ENCODE measurements at places on chromosomes 6 and 20.
A peak's percentile ranks its signal among the peaks of the same experiment; 100 is the strongest.

DNA sequence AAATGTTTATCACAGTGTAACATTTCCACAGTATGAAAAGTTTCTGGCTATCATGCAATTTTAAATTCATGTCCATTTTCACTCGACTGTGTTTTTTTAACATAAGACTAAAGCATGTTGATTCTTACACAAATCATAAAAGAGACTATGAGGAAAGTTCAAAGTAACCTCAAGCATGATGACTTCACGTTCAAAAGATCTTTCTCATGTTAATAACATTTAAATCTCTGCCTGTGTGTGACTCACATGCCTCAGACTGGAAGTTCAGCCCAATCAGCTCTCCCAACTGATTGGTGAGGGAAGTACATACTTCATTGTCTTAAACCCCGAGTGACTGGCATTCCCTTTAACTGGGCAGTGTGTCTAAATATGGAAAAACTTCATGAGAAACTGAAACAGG, 37.4 kb downstream of the ATXN1 start:
- DNase-seq, result peak; percentile 99

DNA sequence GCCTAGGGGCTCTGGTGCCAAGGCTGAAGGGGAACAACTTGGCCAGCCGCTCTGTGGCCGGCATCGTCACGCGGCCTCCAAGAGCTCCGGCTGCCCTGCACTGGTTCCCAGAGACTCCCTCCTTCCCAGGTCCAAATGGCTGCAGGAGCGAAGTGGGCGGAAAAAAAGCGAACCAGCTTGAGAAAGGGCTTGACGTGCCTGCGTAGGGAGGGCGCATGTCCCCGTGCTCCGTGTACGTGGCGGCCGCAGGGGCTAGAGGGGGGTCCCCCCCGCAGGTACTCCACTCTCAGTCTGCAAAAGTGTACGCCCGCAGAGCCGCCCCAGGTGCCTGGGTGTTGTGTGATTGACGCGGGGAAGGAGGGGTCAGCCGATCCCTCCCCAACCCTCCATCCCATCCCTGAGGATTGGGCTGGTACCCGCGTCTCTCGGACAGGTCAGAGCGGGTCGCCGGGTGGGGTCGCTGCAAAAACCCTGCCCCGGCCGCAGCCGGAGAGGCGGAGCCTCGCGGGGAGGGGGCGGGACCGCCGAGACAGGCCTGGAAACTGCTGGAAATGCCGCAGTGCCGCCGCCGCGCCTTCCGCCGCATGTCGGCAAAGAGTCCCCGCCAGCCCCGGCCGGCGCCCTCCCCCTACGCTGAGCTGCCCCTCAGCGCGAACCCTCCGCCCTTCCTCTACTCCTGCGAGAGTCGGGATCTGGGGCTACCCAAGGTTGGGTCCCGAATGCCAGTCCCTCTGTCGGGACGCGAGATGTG, 814 bp upstream of the HSP90AB1 start:
- peak; percentile 83 for DNase-seq

DNA sequence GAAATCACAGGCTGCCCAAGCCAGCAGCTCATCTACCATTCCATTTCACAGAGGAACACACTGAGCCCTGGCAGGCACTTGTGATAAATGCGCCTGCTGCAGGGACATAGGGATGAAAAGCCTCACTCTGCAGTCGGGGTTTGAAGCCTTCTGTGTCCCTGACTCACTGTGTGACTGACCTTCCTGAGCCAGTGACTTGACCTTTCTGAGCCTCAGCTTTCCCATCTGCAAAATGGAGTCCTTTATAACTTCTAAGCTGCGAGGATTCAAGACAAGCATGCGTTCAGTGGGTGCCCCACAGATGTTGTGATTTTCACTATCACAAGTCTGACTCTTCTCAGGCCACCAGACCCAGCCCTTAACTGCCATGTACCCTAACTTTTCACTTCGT, 5.5 kb downstream of the TGM2 start:
- no peak for DNase-seq

- no peak for DNase-seq
Observed at GRCh38 chr6:70421509-70421908, 8.2 kb downstream of the FAM135A start.

DNA sequence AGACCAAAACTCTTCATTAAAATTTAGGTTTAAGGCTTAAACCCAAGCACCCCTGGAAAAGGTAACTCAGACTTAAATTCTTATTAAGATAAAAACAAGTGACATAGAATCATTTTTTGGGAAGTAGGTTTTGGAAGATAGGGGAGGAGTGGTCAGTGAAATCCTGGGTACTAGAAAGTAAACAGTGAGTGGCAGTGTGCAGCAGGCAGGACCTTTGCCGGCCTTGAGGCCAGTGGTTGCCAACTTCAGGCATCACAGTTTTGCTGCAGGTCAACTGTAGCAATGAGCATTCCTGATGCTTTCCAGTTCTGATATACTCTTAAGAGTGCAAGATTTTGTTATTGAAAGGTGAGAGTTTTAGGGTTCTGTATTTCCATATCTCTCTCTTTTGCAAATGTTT, 69.3 kb upstream of the SUPT3H start:
- DNase-seq, result no peak

DNA sequence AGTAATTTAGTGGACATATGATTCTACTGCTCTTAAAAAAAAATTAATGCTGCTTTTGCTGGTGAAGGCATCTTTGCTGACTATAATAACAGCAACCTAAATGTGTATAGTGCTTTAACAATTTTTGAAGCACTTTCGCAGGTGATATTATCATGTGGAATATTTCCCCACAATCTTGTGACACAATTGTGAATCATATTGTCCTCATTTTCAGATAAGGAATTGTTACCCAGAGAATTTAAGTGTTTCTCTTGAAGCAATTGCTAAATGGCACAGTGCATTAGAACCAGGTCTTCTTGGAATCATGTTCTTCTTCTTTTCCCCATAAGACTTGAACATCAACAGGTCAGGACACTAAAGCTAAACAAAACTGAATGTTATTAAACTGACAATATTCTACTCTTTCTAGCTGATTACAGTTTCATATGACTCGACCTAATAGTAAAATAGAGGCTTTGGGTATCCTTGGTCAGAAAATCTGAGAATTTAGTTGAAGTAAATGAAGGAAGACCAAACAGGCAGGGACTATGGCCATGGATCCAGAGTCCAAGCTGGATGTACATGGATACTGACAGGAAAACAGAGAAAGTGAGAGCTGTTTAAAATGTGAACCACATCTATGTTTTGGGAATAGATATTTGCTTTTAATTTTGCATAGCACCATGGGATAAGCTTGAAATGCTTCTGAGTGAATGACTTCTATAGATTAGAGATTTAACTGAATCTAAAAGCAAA, 121.8 kb upstream of the SLC35B3 start:
- DNase-seq, result no peak

- no peak for DNase-seq
Observed at GRCh38 chr6:33073431-33073871, at the start of gene HLA-DPA1. Gene HLA-DPA1, minus strand, starts transcription at chr6:33073649.

DNA sequence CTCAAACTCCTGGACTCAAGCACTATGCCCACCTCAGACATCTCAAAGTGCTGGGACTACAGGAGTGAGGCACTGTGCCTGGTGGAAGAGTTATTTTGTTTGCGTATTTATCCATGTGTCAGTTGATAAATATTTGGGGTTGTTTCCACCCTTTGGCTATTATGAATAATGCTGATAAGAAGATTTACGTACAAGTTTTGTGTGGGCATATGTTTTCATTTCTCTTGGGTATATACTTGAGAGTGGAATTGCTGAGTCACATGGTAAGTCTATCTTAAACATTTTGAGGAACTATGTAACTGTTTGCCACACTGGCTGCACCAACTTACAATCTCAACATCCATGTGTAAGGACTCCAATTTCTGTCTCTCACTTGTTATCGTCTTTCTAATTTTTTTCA, 200.3 kb downstream of the RNGTT start:
- DNase-seq, result no peak

GRCh38 chr6:39901116-39901655, 33.1 kb downstream of the MOCS1 start:
- DNase-seq, result no peak

- DNase-seq, result peak; percentile 36
Observed at GRCh38 chr20:35854713-35855348, 83.0 kb downstream of the PHF20 start.

Measured in fibroblast of skin of right biceps (primary cell).